NCI-H226 (cell line): ENCODE measurements at places on chromosomes 5 and 9.
A peak's percentile ranks its signal among the peaks of the same experiment; 100 is the strongest.

GRCh38 chr9:126376311-126377175, 49.9 kb downstream of the MVB12B start:
- no peak for DNase-seq

- no peak for DNase-seq
Measured at GRCh38 chr5:133370036-133370831, 242.1 kb downstream of the FSTL4 start.

GRCh38 chr5:154850255-154851062, at the start of gene FAXDC2:
Gene FAXDC2, minus strand, starts transcription at chr5:154850603. Its CDS starts 12,425 bp downstream, at chr5:154838178.
- no peak for DNase-seq

GRCh38 chr9:11618241-11618805, 1005.5 kb upstream of the PTPRD start:
- DNase-seq, result no peak

GRCh38 chr5:132692632-132692967, 18.8 kb downstream of the IL4 start:
- no peak for DNase-seq

GRCh38 chr5:147809830-147810666, 21.4 kb downstream of the SPINK1 start:
- no peak for DNase-seq

- no peak for DNase-seq
Measured at GRCh38 chr5:67253911-67254310, 57.3 kb upstream of the CD180 start.

GRCh38 chr5:178505639-178506407, 84.4 kb downstream of the COL23A1 start:
- no peak for DNase-seq

- DNase-seq, result no peak
Measured at GRCh38 chr9:214648-215493, at the start of gene DOCK8. Gene DOCK8, plus strand, starts transcription at chr9:214865. Its CDS starts 112 bp downstream, at chr9:214977.

GRCh38 chr5:110817459-110817858, 78.7 kb downstream of the SLC25A46 start:
- DNase-seq, result peak; percentile 76

GRCh38 chr5:56207537-56207936, 25.6 kb downstream of the ANKRD55 start:
- no peak for DNase-seq

DNA sequence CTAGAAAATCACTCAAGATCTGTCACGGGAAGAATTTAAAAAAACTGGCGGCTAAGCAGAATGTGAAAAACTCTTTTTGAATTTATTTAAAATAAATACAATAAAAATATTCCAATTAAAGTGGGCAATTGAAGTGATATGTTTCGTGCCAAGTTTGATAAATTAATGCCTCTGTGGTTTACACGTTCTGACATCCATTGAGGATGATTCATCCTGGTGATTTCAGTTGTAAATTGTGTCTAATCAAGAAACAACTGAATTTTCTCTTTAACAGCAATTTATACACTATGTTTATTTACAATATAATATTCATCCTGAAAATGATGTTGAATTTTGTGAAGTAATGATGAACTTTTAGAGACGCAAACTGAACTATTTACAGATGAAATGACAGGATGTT, 21.0 kb upstream of the OSMR start:
- no peak for DNase-seq

DNA sequence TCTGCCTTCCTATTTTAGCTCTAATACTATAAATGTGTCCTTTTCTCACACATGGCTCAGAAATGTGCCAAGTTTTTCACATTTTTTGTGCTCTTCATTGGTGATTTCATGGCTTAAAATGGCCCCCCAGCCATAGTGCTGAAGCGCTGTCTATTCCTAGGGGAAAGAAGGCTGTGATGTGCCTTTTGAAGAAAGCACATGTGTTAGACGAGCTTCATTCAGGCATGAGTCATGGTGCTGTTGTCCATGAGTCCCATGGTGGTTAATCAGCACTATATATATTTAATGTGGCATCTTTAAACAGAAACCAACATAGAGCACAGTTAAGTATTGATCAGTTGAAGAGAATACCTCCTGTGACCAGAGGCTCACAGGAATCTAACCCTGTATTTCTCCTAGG, 55.8 kb downstream of the PDE8B start:
- DNase-seq, result no peak

GRCh38 chr9:108568093-108568492, 287.7 kb downstream of the ACTL7B start:
- DNase-seq, result no peak

GRCh38 chr5:117461966-117462365, 887.3 kb upstream of the SEMA6A start:
- DNase-seq, result no peak

DNA sequence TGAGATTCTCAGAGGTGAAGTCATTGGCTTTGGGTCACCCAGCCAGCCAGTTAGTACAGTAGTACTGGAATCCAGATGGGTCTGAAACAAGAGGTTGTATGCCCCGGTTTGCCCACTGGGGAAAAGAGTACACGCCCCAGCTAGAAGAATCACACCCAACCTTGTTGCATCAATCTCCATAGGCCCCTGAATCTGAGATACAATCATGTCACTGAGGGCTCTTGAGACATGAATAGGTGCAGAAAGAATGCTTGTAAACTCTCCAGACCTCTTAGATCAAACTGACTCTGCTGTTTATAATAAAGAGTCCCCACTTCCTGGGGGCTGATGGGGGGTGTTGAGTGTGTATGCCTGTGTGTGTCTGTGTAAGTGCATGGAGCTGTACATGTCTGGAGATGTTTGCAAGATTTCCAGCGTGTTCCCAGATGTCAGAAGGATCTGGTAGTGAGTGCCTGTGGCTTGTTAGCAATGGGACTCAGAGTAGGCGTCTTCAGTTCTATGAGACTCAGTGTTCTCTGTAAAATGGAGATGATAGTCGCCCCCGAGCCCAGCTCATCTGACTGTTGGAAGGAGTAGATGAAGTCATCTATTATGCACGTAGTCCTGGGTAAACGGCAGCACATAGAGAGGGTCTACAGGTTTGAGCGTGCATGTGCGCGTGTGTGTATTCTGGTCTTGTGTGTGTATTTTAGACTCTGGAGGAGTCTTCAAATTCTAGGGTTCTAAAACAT, 48.2 kb downstream of the COL27A1 start:
- no peak for DNase-seq

- peak; percentile 66 for DNase-seq
Measured at GRCh38 chr9:129568560-129569501, 52.1 kb downstream of the C9orf50 start.

DNA sequence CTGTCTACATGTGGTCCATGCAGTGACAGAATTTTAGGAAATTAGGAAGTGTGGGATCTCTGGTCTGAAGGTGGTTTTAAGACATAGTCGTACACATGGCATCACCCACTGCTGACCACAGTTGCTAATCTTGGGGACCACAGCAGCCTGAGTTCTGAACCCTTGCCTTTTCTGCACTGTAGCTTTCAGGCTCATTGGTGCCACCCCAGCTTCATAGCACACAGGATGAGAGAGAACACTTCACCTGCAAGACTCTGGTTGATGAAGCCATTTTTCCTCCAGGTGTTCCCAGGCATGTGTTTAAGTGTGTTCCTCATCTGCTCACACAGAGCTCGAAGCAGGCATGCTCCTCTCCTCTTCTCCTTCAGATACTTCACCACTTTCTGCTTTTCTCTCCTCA, 68.2 kb upstream of the S1PR3 start:
- no peak for DNase-seq

- DNase-seq, result no peak
Measured at GRCh38 chr5:32934529-32934928, 223.4 kb downstream of the NPR3 start.

GRCh38 chr9:116546711-116547581, 140.2 kb upstream of the TRIM32 start:
- DNase-seq, result peak; percentile 39

GRCh38 chr5:143922718-143923117, 110.8 kb downstream of the HMHB1 start:
- DNase-seq, result peak; percentile 29
